ENCODE measurements at places on chromosomes 6 and 20.

DNA sequence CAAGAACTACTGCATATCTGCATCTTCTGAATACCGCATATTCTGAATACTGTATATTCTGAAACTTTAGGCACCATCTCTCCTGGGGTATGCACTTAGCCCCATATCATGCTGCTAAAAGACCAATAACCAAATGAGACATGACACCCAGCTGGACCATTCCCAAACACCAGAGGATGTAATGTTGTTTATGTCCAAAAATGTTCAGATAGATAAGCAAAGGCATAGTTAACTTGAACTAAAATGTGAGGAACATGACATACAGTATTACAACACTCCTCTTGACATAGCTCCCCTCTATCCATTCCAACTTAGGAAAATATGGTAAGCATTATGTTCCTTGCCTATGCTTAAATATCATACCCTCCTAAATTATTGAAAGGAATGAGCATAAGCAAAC is 127.3 kb downstream of the TENT5A start:
- DNase-seq = no peak

GRCh38 chr6:87182321-87182720 is 27.0 kb downstream of the ZNF292 start:
- DNase-seq = no peak

DNA sequence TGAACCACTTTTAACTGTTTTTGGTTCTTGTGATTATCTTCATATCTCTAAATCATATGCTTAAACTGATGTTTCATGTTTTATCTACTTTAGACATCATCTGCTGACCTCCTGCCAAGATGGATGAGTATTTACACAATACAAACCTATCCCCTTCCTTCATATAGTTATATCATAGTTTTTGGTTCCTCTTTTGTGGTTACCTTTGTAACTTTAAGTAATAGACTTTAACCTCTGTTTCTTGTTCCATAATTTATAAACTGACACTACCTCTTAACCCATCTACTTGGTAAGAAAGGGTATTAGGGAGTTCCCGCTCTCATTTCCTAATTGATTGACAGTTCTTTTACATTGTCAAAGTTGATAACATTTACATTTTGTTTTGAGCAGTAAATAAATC is 11.9 kb downstream of the PCMT1 start:
- no peak for DNase-seq

- no peak for DNase-seq
Measured at GRCh38 chr6:3778701-3779573, 27.4 kb upstream of the PXDC1 start.

DNA sequence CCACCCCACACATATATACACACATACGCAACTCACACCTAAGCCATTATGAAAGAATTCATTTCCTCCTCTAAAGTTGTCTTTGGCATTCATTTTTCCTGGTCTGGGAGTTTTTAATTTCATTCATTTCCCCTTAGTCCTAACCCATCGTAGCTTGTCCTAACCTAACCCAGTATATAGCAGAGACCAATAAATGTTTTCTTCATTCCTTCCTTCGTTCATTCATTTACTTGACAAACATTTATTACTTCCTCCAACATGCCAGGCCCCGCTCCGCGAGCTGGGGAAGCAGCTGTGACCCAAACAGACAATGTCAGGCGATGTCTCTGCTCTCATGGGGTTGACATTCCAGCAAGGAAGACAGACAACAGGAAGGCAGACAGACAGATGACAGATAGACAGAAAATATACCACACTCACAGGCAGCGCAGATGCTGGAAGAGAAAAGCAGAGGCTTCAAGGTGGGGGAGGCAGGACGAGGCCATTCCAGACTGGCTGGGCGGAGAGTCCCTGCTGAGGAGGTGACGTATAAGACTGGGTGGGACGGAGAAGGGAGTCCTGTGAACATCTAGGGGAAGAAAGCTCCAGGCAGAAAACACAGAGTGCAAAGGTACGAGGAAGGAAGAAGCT is 33.7 kb upstream of the SIRPA start:
- no peak for DNase-seq

- DNase-seq = no peak
Measured at GRCh38 chr20:16147216-16147615, 426.0 kb downstream of the KIF16B start.

DNA sequence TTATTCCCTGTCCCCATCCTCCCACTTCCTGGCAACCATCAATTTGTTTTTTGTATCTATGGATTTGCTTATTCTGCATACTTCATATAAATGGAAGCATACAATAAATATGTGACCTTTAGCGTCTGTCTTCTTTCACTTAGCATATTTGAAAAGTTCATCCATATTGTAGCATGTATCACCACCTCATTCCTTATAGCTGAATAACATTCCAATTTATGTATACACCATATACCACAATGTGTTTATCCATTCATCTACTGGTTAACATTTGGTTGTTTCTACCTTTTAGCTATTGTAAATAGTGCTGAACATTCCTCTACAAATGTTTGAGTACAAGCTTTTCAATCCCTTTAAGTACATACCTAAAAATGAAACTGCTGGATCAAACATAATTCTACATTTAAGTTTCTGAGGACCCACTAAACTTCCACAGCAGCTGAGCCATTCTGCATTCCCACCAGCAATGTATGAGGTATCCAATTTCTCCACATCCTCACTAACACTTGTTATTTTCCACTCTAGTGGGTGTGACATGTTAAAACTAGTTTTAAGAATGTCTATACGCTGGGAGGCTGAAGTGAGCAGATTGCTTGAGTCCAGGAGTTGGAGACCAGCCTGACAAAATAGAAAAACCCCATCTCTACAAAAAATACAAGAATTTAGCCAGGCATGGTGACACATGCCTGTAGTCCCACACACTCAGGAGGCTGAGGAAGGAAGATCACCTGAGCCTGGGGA is 32.9 kb downstream of the NUDT3 start:
- DNase-seq = no peak

DNA sequence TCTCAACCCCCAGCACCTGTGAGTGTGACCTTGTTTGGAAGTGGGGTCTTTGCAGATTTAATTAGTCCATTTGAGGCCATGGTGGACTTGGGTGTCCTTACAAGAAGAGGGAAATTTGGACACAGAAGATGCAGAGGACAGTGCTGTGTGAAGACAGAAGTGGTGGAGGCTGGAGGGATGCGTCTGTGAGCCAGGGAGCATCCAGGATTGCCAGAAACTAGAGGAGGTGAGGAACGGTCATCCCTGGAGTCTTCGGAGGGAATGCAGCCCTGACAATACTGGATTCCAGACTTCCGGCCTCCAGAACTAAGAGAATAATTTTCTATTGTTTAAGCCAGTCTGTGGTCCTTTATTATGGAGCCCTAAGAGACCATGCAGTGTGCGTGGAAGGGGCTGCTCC is 22.9 kb upstream of the NPBWR2 start:
- no peak for DNase-seq

DNA sequence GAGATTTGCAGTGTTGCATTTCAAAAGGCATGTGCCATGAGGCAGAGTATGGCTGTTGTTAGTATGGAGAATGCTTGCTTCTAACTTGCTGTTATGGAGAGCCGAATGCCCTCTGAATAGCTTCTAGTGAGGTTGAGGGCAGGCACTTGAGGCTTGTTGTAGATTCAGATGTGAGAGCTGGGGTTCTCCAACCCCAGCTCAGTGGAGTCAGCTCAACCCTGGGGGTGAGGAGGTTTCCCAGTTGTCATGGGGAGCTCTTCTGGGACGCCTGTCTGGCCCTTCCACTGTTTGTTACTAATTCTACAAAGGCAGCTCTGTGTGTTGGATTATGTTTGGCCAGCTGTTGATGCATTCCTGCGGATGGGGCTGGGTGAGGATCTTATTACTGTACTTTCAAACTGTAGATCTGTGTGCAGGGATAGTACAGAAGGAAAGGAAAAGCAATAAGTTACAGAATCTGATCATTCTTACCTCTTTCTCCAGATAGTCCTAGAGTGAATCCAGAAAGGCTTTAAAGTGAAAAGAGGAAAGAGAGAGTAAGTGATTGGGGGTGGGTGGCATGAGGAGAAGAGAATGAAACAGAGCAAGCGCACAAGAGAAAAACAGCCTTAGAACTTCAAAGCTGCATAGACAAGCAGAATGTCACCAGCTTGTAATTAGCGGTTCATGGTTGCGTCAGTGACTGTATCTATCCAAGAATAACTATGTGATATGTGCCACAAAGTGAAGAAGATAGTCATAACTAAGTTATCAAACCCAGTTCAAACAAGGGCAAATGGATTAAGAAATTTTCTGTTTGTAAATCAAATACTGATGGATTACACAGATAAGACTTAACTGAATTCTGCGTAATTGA is 148.7 kb downstream of the PRL start:
- no peak for DNase-seq

DNA sequence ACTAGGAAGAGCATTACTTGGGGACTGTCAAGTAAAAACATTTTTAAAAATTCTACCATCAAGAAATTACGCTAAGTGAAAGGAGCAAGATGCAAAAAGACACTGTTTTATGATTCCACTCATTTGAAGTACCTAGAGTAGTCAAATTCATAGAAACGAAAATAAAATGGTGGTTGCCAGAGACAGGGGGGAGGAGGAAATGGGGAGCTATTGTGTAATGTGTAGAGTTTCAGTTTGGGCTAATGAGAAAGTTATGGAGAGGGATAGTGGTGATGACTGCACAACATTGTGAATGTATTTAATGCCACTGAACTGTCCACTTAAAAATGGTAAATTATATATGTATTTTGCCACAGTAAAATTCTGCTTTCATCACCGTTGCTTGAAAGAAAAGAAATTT is 83.8 kb downstream of the UST start:
- peak; percentile 15 for DNase-seq
